Mucosa of descending colon (tissue), 3 donors: ENCODE measurements at places on chromosomes 13 and 19. TPM values are rescaled to one million over a fixed set of nuclear protein-coding genes. Genes with fewer than 3 reads are reported as not detected.
A peak's percentile ranks its signal among the peaks of the same experiment; 100 is the strongest.

DNA sequence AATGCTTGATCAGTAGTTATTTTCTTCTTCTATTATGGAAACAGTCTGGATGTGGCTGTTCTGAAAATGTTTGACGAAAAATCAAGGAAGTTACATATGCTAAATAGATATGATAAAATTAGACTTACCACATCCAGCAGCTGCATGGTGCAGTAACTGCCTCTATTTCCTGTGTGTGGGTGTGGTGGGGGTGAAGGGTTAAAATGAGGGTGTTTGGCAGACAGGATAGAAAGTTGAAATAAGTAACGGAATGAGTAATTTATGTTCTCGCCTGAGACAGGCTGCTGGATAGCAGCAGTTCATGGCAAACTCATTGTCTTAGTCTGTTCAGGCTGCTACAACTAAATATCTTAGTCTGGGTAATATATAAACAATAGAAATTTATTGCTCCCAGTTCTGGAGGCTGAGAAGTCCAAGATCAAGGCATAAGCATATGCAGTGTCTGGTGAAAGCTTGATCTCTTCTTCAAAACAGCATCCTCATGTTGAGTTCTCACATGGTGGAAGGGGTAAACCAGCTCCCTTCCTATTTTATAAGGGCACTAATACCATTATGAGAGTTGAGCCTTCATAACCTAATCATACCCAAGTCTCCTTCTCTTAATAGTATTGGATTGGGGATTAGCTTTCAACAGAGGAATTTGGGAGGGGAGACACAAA lies 1248.9 kb downstream of the SLITRK5 start:
- no peak for DNase-seq

GRCh38 chr13:113982296-113982661 lies 8.4 kb upstream of the C13orf46 start:
- DNase-seq = no peak

DNA sequence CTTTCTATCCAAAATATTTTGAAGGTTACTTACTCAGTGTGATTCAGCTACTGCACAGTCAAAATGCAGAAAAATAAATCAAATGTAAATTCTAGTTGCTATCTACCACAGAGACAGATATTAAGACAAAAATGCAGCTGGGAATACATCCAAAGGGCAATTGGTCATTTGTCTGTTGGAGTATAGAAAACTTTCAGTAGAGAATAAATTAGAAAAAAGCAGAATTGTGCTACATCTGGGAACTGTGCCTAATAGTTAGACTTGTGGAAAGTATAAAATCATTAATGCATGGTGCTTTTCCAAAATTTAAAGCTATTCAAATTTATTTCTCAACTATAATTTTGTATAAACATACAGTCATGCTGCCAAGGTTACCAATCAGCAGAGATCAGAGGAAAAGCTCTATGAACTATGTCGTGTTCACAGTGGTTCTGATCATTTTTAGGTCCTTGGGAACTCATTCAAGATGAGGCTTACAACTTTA lies 1635.8 kb downstream of the PCDH9 start:
- no peak for DNase-seq

DNA sequence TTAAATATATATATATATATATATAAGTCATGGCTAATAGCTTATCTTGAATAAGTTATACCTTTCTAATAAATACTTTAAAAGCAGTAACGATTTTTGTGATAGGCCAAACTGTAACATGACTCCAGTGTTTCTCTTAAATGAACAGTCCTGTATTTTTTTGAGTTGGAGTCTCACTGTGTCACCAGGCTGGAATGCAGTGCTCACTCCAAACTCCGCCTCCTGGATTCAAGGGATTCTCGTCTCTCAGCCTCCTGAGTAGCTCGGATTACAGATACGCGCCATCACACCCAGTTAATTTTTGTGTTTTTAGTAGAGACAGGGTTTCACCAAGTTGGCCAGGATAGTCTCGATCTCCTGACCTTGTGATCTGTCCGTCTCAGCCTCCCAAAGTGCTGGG lies 814.2 kb upstream of the SLITRK5 start:
- DNase-seq = no peak

GRCh38 chr13:47216176-47216822 lies 319.4 kb upstream of the HTR2A start:
- no peak for DNase-seq

GRCh38 chr19:18507021-18507726 lies 14.7 kb downstream of the ELL start:
- peak; percentile 58 for DNase-seq

GRCh38 chr13:101536079-101536478 lies 83.6 kb downstream of the ITGBL1 start:
- DNase-seq = no peak

GRCh38 chr13:74200081-74200480 lies 65.9 kb upstream of the KLF12 start:
- no peak for DNase-seq

DNA sequence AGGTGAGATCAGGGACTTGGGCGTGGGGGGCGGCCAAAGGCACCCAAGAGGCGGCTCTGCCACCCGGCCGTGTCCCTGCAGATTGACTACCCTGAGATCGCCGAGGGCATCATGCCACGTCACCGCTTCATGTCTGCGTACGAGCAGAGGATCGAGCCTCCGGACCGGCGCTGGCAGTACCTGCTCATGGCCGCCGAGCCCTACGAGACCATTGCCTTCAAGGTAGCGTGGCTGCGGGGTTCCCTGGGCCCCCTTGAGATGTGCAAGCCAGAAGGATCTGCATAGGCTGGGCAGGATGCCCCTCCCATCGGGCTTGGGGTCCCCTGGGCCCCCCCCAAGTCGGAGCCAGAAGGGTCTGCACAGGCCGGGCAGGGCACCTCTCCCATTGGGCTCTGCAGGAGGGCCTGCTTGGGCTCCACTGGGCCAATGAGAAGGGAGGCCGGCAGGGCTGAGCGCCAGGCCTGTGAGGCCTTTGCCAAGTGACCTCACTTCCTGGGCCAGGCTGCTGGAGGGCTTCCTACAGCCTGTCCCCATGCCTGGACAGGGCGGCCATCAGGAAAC lies 2.2 kb upstream of the AMH start:
- DNase-seq = no peak

Gene CALR3
- total RNA-seq = not detected

Gene SIGLEC7
- 1.2 TPM for total RNA-seq

Gene DBP
- total RNA-seq = 11.1 TPM

Gene SBNO2
- total RNA-seq = 58.0 TPM
